ENCODE measurements at places on chromosomes 1 and 21.
A peak's percentile ranks its signal among the peaks of the same experiment; 100 is the strongest.

GRCh38 chr1:9234223-9235095, at the start of gene H6PD:
Gene H6PD (plus strand): TSS chr1:9234774. CDS start chr1:9244935, 10,161 bp downstream.
- DNase-seq, result peak; percentile 74

DNA sequence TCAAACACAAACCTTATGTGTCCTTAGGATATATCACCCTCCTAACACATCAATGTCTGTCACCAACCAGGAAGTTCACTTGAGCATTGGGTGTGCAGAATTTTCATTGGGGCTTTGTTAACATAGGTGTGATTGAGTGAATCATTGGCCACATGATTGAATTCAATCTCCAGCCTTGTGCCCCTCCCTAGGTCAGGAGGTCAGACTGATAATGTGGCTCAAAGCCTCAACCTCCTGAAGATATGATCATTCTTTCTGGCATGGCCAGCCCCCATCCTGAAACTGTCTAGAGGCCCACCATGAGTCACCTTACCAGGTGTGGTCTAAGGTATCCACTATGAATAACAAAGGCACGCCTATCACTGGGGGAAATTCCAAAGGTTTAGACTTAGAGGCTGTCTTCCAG, 90.1 kb downstream of the PKN2 start:
- DNase-seq, result peak; percentile 100

- DNase-seq, result peak; percentile 96
Measured at GRCh38 chr1:65174585-65174984, 26.6 kb downstream of the AK4 start.

DNA sequence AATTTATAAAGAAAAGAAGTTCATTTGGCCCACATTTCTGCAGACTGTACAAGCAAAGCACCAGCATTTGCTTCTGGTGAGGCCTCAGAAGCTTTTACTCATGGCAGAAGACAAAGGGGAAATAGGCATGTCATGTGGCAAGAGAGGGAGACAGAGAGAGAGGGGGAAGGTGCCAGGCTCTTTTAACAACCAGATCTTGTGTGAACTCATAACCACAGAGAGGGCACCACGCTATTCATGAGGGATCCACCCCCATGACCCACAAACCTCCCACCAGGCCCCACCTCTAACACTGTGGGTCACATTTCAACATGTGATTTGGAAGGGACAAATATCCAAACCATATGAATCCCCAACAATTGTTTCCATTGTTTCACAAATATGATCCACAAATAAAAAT, 467.9 kb downstream of the SIPA1L2 start:
- DNase-seq, result no peak

- no peak for DNase-seq
Measured at GRCh38 chr1:234162661-234163060, 210.6 kb upstream of the COA6 start.

DNA sequence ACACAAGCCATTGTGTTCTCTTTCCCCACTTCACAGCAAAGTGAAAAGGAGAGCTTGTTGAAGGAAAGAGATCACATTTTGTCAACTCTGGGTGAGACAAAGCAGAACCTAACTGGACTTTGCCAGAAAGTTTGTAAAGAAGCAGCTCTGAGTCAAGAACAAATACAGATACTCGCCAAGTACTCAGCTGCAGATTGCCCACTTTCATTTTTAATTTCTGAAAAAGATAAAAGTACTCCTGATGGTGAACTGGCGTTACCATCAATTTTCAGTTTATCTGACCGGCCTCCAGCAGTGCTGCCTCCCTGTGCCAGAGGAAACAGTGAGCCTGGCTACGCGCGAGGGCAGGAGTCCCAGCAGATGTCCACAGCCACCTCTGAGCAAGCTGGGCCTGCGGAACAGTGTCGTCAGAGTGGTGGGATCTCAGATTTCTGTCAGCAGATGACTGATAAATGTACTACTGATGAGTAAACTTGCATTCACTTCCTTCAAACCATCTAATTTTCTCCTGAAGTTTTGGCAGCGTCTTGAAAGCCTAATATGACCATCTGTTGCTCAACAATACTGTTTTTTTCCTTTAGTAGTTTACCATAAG, 43.7 kb downstream of the BACH1 start:
- DNase-seq, result peak; percentile 72

- peak; percentile 52 for DNase-seq
Measured at GRCh38 chr1:20601129-20601825, 12.4 kb downstream of the CDA start.

- DNase-seq, result peak; percentile 12
Measured at GRCh38 chr1:219422811-219423598, 189.9 kb downstream of the ZC3H11B start.

GRCh38 chr21:33314111-33314510, 10.7 kb upstream of the IFNAR1 start:
- peak; percentile 29 for DNase-seq

- DNase-seq, result no peak
Measured at GRCh38 chr1:246121533-246121932, 385.5 kb downstream of the SMYD3 start.

DNA sequence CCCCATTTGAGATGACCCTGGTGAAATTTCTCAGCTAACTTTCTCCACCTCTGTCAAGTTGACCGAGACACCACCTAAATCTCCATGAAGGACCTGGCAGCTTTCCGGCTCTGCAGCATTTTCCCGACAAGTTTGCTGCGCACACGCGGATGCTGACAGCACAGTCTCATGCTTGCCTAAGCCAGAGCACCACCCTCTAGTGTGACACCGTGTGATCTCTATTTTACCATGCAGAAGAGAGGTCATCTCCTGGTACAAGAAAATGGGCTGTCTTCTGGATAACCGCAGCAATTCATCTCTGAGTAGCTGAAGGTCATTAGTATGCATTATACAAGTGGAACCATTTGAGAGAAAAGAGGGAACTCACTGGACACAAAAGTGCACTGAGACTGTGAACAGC, 38.9 kb upstream of the H6PD start:
- no peak for DNase-seq

DNA sequence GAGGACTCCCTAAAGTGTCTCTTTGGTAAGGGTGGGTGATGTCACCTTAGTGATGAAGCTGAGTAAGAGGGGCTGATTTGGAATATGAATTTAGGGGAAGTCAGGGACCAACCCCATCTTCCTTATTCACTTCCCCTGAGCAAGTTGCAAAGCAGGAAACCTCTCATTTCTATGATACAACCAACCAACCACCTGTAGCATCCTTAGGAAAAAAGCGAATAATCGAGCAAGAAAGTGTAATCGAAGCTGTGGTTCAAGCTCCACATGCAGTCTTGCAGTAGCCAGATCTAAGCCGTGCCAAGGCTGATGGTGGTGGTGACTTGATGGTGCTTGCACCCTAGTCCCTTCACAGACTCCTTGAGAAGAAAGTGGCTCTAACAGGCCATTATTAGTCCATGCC, 3.2 kb downstream of the TEX35 start:
- DNase-seq, result no peak

- DNase-seq, result peak; percentile 28
Measured at GRCh38 chr1:225480825-225481434, 53.1 kb upstream of the LBR start.

DNA sequence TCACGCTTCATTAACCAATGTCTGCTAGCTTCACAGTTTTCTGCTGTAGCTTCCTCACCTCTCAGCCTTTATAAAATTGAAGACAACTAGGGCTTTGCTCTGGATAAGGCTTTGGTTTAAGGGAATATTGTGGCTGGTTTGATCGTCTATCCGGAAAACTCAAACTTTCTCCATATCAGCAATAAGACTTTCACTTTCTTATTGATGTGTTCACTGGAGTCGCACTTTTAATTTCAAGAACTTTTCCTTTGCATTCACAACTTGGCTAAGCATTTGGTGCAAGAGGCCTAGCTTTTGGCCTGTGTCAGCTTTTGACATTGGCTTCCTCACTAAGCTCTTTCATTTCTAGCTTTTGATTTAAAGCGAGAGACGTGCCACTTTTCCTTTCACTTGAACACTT, 12.9 kb downstream of the COA6 start:
- DNase-seq, result no peak
